ENCODE measurements at places on chromosomes 1 and 21.
A peak's percentile ranks its signal among the peaks of the same experiment; 100 is the strongest.

GRCh38 chr1:183215076-183215720 is 29.1 kb downstream of the LAMC2 start:
- no peak for DNase-seq

GRCh38 chr1:36852586-36852985 is 181.7 kb downstream of the GRIK3 start:
- no peak for DNase-seq

DNA sequence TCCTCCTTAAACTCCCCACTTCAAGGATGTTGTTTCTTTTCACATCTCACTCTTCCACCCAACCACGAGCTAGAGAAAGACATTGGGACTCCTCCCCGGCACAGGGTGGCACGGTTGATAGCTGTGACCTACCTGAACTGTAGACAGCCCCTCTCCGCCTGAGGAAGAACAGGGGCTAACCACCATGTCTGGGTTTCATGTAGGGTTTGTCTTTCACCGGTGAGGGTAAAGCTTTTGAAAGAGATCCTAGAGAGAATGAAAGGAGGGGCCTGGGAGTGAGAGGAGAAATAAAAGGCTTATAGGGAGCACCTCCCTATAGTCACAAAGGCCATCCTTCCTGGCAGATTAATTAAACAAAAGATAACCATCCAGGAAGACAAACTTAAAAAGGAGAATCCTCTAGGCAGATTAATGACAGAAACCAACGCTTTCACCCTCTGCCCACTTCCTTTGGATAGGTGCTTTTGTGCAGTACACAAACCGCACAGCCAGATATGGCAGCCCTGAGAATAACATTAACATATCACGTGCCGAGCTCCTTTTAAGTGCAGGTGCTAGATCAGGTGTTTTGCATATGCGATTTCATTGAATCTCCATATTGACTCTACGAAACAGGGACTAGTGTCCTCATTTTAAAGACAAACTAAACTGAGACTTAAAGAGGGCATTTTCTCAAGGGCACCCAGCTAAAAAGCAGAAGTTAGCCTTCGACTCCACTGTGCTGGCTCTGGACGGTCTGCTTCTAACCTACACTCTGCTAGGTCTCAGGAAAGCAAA is 178.1 kb upstream of the RUNX1 start:
- DNase-seq: no peak

GRCh38 chr21:45333583-45334121 is 46.0 kb upstream of the POFUT2 start:
- no peak for DNase-seq

DNA sequence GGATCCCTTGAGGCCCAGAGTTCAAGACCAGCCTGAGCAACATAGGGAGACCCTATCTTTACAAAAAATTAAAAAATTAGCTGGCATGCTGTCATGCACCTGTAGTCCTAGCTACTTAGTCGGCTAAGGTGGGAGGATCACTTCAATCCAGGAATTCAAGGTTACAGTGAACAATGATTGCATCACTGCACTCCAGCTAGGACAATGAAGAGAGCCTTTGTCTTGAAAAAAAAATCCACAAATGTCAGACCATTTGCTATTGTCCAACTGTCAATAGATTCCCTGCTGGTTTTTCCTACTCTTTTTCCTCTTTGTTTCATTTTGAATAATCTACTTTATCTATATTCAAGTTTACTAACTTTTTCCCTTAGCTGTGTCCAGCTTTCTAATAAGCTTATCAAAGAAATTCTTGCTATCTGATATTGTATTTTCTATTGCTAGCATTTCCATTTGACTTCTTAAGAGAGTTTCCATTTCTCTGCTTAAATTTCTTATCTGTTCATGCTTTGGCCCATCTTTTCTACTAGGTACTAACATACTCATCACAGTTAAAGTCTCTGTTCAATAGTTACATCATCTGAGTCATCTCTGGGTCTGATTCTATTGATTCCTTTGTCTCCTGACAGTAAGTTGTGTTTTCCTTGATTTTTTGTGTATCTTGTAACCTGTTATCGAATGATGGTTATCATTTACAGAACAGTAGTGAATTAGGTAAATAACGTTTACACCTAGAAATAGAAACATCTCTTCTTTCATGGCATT is 14.8 kb downstream of the MT1HL1 start:
- DNase-seq: no peak

DNA sequence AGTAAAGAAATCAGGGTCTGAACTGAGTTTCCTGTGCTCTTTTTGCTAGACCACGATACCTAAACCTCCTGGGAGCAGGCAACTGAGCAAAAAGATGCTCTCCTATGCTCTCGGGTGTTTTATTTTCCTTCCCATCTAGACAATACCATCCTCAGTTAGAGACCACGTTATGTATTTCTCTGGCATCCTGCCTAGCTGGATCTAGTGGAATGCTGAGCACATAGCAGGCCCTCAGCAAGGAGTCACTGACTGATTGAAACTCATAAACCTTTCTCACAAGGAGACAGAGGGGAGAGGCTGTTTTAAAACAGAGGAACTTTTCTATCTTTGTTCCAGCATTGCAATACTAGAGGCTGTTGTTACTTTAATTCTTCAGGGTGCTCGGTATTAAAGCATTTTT is 168.0 kb downstream of the CYYR1 start:
- no peak for DNase-seq

DNA sequence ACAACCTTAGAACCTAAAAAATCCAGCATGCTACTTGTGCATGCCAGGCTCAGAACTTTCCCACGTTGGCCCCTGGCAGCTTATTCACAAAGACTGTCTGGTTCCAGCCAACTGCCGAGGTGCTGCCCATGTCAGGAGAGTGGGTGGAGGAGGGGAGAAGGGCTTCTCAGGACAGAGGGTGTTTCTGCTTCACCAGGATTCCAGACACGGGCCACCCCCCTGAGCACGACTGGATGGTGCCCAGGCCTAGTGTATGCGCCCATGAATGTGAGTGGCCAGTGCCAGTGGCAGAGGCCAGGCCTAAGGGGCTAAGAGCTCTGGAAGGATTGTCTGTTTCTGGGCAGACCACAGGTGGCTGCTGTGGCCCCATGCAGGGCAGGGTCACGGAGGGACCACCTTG is 148.2 kb upstream of the COL6A1 start:
- no peak for DNase-seq

DNA sequence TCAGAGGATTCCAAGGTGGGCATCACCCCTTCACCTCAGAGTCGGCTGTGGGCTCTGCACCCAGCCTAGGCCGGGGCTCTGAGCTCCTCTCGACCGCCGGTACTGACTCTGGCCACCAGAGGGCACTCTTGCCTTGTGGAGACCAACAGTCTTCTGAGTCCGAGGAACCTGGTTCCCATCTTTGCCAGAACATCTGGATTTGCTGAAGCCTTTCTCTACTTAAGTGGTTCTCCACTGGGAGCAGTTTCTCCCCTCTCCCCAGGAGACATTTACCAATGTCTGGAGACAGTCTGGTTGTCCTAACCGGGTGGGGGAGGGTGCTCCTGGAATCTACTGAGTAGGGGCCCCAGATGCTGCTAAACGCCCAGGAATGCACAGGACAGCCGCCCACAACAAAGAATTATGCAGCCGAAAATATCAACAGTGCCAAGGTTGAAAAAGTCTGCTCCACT is 9.4 kb downstream of the ETV3L start:
- DNase-seq: peak; percentile 81

DNA sequence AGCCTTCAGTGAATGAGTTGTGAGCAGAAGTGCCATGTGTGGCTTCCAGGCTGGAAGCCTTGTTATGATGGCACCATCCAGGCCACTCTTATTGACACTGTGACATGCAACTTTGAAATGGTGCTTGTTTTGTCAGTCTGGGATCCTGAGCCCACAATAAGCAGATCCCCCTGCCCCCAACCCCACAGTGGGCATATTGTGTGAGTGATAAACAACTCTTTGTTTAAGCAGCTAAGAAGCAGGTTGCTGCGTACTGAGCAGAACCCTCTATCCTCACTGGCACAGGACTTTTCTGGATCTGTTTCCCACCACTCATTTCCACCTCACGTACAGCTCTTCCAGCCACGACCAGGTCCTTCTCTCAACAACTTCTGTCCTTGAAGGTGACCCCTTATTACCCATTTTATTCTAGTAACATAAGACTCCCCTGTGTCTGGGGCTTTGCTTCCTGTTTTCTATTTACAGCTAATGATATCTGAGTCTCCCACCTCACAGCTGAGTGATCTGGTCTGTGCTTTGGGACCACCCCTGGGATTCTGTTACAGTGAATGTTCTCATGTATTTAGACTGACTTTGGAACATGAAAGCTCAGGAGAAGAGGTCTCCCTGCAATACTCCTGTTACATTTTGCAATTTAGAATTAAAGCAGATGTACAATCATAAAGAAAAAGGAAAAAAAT is 375.5 kb downstream of the PCP4 start:
- DNase-seq: no peak

DNA sequence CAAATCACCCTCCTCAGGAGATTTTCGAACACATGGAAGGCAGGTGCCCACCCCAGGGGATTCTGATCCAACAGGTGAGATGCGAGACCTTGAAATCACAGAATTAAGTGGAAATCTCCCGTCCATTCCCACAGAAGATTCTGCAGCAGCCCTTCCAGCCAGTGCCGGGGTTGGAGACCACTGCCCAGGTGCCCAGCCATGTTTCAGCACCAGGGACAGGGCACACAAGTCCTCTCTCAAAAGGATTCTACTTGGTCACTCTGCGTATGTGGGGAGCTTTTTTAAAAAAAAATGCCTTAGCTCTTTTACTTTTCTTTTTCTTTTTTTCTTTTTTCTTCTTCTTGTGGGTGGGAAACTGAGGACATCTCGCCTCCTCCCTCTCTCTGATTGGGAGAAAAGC is 80.7 kb downstream of the VWA5B1 start:
- DNase-seq: no peak

DNA sequence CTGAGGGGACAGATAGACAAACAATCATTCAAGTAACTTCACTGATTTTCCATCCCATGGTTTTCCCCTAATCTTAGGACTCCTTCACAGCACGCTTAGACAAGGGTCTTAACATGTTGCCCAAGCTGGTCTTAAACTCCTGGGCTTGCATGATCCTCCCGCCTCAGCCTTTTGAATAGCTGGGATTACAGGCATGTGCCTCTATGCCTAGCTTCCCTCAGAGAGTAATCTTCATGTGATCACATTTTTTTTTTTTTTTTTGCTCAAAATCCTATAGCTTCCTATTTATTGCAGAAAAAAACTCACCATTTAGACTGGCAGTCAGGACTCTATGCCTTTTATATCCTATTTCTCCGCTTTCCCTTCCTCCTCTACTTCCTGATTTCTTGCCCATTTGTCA is 90.4 kb upstream of the DPH5 start:
- DNase-seq: no peak

DNA sequence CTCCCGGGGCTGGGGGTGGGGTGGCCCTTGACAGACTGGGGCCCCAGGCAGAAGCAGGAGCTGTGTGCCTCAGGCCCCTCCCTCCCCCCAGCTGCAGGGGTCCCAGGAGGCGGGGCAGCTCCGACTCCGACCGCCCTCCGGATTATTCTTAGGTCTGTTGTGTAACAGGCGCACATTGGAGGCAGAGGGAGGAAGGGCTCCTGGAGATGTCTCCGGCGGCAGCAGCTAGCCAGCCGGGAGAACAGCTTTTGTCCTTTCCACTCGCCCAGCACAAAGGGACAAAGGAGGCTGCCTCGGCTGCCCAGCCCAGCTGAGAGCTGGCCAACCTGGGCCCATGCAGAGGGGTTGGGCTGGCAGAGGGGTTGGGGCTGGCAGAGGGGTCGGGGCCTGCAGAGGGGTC is 29.7 kb upstream of the PLCH2 start:
- no peak for DNase-seq

- no peak for DNase-seq
Observed at GRCh38 chr1:43442756-43443155, 11.0 kb downstream of the HYI start.

GRCh38 chr1:10823000-10823401 is 26.6 kb upstream of the CASZ1 start:
- no peak for DNase-seq

DNA sequence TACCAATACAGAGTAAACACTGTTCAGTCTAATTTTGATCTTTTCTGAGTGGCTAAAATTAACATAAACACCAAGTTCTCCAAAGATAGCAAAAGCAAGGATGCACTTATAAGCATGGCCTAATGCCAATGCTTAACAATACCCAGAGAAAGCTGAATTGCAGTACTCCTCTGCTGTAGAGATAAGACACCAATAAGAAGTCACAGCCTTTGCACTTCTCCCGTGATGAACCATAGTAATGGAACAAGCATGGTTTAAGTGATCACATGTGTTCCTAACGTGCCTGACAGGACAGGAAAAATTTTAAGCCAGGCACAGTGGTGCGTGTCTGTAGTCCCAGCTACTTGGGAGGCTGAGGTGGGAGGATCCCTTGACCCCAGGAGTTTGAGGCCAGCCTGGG is 5.6 kb downstream of the PRDX1 start:
- no peak for DNase-seq

DNA sequence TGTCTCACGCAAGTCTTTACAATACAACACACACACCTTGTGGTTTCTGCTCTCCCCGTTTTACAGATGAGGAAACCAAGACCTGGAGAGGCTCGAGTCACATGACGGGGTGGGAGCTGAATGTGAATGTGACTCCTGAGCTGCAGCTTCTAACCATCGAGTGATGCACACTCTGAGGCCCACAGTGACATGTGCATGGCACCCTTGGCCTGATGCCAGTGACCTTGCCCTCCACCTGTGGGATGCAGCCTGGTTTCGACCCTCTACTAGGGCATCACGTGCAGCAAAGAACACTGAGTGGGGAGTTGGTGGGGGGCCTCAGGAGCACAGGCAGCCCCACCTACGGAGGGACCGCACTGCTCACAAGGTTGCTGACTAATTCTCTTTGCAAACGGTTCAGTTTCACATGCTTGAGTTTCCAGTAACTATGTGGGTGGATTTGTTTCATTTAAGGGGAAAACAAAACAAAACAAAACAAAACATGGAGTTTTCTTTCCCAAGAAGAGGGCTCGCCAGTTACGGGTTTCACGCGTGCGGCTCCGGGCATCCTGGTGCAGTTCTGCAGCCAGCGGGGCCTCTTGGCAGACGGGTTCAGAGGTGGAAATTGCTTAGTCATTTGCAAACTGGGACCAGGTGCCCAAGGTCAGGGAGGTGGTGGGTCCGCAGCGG is 22.9 kb downstream of the SPSB1 start:
- no peak for DNase-seq

DNA sequence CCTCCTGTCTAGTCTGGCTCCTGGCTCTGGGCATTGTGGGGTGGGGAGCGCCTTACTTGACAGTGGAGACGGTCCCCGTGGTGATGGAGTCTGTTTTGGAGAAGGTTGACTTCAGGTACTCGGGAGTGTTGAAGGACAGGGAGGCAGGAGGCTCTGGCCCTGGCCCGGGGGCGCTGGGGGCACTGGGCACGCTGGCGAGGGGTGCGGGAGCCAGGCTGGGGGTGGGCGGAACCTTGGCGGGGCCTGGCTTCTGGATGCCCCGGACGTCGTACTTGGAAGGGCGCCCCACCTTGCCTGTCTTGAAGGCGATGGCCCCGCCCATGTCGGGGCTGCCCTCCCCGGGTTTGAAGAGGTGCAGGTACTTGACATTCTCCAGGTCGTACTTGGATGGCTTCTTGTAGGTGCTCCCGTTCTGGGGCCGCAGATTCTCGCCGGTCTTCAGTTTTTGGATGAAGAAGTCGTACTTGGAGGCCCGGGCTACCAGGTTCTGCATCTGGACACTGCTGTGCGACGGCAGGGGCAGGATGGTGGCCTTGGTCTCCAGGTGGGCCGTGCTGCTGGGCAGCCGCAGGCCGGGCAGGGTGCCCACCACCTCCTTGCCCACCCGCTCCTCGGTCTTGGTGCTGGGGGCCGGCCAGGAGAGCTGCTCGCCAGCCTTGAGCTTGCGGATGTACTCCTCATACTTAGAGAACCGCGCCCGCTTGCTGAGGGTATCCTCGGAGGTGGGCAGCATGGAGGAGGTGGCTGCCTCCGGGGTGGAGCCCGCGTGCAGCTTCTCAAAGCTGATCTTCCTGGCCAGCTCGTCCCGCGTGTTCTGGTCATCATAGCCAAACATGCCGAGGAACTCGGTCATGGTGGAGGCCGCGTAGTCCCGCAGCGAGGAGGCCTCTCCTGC is 136.6 kb downstream of the CASZ1 start:
- DNase-seq: no peak
